ENCODE measurements at places on chromosomes 3 and 15. TPM values are rescaled to one million over a fixed set of nuclear protein-coding genes. Genes with fewer than 3 reads are reported as not detected.
A peak's percentile ranks its signal among the peaks of the same experiment; 100 is the strongest.

POMGNT2 gene
- 13.6 TPM for total RNA-seq

USP13 gene
- 9.8 TPM for total RNA-seq

DNA sequence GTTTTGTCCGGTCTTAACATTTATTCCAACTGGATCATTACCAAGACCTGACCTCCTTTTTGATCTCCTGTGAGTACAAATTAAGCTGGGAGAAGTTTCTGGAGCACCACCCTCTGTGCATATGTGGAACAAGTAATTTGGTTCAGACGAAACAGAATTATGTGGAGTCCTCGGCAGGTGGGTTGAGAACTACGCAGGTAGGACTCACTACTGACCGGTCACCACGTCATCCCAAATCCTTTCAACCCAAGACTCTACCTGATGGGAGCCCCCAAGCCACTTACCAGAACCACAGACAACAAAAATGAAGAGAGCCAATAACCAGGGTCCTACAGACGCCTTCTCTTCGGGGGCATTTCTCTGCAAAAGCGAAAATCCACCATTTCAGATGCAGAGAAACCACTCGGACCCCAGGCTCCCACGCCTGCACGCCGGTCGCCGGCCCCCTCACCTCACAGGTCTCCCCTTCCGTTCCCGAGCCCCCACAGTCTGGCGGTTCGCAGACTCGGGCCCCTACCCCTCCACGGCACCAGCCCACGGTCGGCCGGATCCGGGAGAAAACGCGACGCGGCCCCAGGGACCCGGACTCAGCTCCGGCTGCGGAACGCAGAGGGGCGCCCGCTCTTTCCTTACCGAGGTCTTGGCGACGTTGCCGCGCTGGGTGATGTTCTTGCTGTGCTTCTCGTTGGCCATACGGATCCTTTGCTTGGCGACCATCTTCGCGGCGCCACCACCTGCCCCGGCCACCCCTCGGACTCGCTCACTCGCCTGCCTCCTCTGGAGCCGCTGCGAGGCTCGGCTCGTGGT lies 674 bp downstream of the SERP1 start:
- DNase-seq, result no peak

DNA sequence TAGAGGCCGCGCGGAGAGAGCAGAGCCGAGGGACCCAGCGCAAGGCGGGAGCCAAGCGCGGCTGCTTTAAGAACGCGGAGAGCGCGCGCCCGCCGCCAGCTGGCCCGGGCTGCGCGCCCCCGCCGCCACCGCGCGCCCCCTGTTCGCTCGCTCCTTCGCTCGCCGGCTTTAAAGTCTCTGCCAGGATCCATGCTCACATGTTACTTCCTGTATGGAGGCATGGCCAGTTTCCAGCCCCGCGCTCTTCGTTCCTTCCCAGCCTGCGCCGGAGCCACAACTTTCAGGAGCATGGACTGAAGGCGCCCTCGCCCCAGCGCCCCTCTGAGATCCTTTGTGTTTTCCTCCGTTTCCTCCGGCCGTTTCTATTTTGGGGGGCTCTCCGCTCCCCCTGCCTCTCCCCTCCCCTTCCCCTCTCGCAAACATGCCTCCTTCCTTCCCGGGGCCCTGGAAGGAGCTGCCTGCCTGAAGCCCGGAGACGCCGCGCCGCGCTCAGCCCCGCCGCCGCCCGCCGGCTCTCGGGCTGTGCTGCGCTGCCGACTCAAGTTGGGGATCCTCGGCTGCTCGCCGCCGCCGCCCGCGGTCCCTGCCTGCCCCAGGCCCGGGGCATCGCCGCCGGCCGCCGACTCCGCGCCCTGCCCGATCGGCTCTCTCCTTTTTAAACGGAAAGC lies at the start of gene PTPRG:
Gene PTPRG (plus strand): TSS at position 198 of the 668 bp plus-strand sequence. CDS start 717 bp downstream, outside the sequence.
- DNase-seq, result peak; percentile 85

- no peak for DNase-seq
Measured at GRCh38 chr3:116984301-116984700, 274.7 kb downstream of the TUSC7 start.

Measured in MG63 (cell line).